ENCODE measurements at places on chromosomes 12 and 14.

- DNase-seq: no peak
Measured at GRCh38 chr14:89378119-89378518, 38.9 kb downstream of the FOXN3 start.

DNA sequence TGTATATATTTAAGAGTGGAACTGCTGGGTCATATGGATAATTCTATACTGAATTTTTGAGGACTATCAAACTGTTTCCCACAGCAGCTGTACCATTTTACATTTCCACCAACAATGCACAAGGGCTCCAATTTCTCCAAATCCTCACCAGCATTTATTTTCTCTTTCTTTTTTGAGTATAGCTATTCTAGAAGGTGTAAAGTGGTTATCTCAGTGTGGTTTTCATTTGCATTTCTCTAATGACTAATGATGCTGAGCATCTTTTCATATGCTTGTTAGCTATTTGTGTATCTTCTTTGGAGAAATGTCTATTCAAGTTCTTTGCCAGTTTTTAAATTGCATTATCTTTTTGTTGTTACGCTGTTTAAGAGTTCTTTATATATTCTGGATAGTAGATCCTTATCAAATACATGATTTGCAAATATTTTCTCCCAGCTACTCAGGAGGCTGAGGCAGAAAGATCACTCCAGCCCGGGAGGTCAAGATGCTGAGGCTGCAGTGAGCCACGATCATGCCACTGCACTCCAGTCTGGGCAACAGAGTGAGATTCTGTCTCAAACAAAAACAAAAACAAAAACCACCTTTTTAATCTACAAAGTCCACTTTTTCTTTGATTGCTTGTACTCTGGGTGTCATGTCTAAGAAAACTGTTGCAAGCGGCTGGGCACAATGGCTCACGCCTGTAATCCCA is 32.8 kb downstream of the GTF2A1 start:
- DNase-seq: no peak

DNA sequence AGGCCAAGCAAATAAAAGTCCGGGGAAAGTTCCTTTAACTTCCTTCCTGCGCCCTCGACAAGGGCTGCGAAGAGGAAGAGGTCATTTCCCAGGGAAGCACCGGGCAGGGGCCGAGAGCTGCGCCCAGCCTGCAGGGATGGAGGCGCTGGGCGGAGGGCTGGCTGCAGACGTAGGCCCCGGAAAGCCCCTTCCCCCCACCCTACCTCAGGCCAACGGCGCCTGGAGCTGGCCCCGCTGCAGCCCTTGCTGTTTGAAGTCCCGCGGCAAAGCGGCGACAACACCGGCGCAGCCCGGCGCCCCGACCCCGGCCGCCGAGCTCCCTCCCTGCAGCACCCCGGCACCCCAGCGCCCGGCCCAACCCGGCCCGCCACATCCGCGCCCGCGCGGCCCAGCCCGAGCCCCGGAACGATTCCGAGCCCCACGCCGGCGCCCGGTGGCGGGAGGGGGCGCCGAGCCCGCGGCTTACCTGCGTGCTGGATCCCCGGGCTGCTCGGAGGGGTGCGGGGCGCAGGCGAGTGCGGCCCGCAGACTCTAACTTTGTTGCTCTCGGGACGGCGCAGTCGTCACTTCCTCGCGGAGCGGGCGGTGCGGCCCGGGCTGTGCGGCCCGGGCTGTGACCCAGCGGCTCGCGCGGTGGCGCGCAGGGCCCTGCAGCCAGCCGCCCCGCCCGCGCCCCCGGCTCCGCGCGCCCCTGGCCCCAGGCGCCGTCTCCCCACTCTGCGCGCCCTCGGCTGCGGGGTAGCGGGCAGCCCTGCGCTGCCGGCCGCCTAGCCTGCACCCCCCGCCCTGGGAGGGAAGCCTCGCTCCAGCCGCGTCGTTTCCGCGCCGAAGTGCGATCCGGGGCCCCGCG is 64.8 kb upstream of the PTGR2 start:
- DNase-seq: peak; percentile 64

DNA sequence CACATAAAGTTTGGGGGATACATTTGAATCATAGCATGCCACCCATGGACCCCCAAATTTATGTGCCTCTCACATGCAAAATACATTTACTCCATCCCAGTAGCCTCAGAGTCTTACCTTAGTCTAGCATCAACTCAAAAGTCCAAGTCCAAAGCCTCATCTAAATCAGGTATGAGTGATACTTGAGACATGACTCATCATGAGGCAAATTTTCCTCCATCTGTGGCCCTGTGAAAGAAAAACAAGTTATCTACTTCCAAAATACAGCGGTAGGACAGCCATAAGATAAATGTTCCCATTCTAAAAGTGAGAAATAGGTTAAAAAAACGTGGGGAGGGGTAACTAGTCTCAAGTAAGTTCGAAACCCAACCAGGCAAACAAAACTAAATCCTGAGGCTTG is 444.2 kb downstream of the SNAPC1 start:
- no peak for DNase-seq

DNA sequence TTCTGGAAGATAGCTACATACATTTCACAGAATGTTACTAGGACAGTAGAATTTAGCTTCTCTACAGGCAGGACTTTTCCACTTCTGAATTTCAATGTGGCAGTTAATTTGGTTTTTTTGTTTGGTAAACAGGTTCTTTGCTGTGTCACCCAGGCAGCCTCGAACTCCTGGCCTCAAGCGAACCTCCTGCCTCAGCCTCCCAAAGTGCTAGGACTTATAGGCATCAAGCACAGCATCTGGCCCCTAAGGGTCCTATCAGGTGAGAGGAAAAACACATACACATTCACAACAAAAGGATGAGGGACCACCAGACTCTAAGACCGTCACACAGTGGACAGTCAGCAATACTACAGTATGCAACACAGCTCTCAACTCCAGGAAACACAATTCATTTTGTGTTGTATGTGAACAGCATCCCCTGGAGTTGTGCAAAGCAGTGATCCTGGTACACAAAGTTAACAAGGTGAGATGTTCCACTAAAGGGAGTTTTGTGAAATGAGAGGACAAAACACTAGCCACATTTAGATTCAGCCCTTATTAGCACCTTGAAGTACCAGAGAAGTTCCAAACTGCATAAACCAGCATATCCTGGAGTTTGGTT is 6.9 kb downstream of the ATP2B1 start:
- no peak for DNase-seq

DNA sequence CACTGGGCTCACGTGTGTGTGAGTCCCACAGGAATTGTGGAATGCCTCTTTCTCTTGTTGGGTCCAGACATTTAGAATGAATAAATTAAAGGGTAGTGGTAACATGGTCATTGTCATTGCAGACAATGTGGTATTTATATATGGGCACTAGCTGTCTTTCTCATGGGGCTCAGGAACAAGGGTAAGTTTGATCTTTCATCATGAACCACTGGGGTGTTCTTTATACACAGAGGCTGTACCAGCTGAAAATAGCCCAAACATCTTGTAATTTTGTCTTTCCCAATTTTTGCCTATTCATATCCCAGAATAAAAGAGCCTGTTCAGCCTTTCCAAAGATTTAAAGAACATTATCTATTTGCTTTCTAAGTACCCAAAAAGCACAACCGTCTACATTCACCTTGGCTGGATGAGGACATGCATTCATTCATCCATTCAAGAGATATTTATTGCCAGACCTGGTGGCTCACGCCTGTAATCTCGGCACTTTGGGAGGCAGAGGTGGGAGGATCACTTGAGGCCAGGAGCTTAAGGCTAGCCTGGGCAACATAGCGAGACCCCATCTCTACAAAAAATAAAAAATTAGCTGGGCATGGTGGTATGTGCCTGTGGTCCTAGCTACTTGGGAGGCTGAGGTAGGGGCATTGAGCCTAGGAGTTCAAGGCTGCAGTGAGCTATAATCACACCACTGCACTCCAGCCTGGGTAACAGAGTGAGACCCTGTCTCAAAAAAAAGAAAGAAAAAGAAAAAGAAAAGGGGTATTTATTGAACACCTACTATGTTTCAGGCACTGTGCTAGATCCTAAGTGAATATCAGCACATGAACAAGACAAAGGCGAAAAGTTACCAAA is 4.4 kb upstream of the FOS start:
- DNase-seq: no peak

GRCh38 chr14:69716478-69717187 is 50.3 kb upstream of the SRSF5 start:
- peak; percentile 27 for DNase-seq

Data from central memory CD4-positive, alpha-beta T cell (primary cell).